ENCODE measurements at places on chromosomes 4 and X. TPM values are rescaled to one million over a fixed set of nuclear protein-coding genes. Genes with fewer than 3 reads are reported as not detected.

Gene TRAM1L1
- 5.0 TPM for total RNA-seq

Gene MRFAP1L1
- 70.4 TPM for total RNA-seq

Gene CT45A10
- not detected for total RNA-seq

Gene AREG
- total RNA-seq, result not detected

Gene HSFX1
- total RNA-seq, result 1.4 TPM

Gene RASGEF1B
- total RNA-seq, result 1.9 TPM

- no peak for DNase-seq
Measured at GRCh38 chr4:183409483-183409882, 35.0 kb upstream of the CDKN2AIP start.

GRCh38 chrX:132740316-132741123 is 217.9 kb downstream of the HS6ST2 start:
- no peak for DNase-seq

GRCh38 chr4:8232748-8233147 is 33.7 kb downstream of the SH3TC1 start:
- no peak for DNase-seq

- no peak for DNase-seq
Measured at GRCh38 chr4:46385946-46386345, 4.0 kb downstream of the GABRA2 start.

DNA sequence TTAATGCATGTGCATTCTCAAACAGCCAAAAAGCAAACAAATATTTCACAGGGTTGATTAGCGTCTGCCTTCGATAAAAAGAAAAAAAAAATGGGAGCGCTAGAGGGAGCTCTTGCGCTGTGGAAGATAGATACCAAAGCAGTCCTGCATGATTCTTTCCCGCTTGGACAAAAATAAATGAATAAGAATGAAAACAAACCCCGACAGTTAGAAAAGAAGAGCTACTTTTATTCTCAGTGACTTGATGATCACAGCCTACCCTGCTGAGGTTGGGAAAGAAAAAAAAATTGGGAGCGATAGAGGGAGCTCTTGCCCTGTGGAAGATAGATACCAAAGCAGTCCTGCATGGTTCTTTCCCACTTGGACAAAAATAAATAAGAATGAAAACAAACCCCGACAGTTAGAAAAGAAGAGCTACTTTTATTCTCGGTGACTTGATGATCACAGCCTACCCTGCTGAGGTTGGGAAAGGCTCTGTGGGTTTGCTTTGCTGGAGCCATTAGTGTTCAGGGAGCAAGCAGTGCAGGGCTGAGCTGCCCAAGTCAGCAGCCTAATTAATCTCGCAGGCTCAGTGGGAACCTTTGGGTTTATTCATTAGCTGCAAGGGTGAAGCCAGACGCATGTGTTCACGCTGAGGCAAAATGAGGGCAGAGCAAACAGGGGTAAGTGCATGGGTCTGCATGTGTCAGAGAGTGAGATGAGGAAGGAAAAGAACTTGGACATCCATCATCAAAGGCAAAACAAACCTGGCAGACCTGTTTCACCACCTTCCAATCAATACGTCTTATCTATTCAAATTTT is 249.3 kb upstream of the PRKX start:
- DNase-seq, result peak; percentile 51

Measured in neural crest cell (in vitro differentiated cells).